AG04450 (cell line): ENCODE measurements at places on chromosomes 7 and 10.

GRCh38 chr7:99407872-99408378, 472 bp downstream of the PDAP1 start:
- no peak for DNase-seq

- DNase-seq, result no peak
These were observed 17.9 kb upstream of the HIBADH start for GRCh38 chr7:27680610-27681009.

DNA sequence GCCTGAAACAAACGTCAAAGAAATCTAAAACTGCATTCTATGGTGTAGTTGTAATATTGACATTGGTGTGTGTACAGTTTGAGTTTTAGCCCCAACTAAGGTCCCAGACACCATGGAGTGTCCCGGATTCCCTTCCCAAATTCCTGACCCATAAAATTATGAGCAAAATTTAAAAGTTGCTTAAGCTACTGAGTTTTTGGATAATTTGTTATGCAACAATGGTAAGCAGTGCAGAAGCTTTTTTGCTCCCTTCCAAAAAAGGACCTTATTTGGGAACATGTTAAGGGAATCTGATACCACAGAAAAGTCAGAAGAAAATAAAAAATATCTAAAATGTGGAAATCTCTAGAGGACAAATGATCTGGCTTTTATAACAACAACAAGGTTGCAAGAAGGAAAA, 63.3 kb upstream of the KMT2E start:
- DNase-seq, result no peak

DNA sequence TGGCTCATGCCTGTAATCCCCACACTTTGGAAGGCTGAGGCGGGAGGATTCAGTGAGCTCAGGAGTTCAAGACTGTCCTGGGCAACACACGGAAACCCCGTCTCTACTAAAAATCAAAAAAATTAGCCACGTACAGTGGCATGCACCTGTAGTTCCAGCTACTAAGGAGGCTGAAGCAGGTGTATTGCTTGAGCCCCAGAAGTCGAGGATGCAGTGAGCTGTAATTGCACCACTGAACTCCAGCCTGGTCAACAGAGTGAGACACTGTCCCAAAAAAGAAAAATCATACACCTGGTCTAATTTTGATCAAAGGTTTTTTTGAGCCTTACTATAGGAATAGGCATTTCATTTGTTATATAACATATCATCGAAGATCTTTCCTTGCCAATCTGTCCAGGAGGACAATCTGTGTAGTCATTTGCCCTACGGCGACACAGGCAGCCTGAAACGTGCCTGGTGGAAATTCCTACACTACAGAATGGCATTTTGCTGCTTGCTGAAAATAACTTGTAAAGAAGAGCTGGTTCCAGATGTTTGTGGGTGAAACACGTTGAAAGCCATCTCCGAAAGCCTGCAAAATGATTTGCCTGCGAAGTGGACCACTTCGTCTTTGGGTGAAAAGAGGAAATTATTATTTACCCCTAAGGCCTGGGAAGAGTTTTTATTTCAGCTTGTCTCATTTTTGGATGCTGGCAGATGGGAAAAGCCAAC, 31.3 kb upstream of the GDI2 start:
- DNase-seq, result no peak

DNA sequence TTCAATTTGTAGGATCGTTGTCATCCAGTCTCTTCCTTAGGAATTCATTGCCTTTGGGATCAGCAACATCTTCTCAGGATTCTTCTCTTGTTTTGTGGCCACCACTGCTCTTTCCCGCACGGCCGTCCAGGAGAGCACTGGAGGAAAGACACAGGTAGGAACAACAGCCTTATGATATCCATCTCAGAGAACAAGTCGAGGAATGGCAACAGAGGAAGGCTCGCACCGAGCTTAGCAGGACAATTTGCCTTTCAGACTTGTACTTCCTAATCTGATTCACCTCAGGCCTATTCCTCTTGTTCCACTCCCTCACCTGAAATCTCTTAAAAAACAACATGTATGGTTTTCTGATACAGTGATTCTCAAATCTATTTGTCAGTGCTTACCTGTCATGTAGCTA, 29.5 kb downstream of the SLC26A4 start:
- DNase-seq, result no peak

DNA sequence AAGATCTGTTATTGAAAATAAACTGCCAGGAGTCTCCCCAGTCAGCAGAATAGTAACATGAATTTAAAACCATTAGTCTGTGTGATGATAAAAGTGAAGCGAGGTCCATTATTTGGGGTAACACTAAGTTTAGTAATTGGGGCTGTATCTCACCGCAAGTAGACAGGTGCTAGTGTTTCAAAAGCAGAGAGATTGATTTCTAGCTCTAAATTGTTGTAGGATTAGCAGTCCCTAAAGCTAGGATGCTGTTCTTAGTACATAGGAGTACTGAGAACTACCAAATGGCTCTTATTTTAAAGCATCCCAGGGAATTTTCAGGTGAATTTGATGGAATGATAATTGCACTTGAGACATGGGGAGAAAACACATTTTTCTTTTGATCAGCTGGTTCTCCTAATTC, 70.5 kb downstream of the CPED1 start:
- DNase-seq, result no peak

- no peak for DNase-seq
These were observed 69.0 kb upstream of the RAB11FIP2 start for GRCh38 chr10:118115701-118116100.

- DNase-seq, result no peak
These were observed 8.4 kb downstream of the ZYX start for GRCh38 chr7:143389316-143390103.

DNA sequence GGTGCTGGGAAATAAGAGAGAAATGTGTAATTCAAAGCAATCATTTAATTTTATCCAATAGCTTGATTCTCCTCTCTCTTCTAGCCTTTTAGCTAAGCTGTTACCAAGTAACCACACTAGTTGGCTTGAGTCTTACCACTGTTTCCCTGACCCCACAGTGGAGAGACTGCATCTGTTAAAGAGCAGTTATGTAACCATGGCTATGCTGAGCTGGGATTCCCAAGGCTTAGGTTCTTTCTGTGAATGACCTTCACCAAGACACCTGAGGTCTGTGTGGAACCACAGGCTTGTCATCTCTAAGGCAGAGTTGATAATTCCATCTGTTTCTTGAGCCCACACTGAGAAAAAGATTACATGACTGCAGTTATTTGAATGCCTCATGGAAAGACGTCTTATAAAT, 47.7 kb upstream of the ATRNL1 start:
- DNase-seq, result no peak

- DNase-seq, result no peak
These were observed 134.4 kb upstream of the LYZL2 start for GRCh38 chr10:30763918-30764317.

- peak; percentile 96 for DNase-seq
These were observed 161.6 kb downstream of the PKD1L1 start for GRCh38 chr7:47786557-47787248.

DNA sequence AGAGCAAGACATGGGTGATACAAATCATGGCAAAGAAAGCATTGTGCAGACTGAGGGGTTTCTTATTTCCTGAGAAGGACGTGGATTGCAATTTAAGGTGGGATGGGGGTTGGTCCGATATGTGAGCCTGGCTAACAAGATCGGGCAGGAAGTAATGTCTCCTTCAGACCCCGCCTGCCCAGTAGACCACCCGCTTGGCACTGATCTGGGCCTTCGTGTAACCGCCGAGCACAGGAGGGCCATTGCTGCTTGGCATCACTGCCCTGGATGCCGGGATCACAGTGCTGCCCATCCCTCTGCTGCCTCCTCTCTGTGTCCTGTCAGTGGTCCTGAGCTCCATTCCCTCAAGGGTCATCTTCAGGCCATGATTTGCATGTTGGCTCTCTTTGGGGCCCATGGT, 214.6 kb upstream of the ZNF32 start:
- no peak for DNase-seq

DNA sequence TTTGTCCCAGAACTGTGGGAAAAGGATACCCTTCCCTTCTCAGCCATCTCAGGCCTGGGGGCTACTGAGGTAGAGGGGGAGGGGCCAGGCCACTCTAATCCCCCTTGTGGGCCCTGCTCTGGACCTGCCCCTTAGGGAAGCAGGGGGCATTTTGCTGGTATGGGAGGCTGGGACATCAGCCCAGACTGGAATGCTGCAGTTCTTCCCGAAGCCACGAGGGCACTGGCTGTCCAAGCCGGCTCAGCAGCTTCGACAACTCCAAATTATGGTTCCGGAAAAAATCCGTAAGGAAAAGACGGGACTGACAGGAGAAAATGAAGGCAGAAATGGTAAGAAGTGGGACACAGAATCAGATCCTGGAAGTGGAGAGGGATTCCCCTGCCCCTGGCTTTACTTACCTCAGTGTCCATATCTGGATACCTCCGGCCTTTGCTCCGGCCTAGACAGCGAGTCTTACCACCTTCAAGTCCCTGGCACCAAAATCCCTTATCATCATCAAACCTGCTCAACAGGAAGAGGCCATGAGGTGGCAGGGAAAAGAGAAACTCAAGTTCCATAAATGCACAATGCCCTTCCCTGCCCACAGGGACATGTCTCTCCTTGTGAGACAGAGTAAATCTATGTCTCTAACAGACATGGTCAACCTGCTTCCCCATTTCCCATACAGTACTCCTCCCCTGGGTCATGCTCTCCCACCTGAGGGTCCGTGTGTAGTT, 9.0 kb downstream of the NDST2 start:
- DNase-seq, result no peak
